AG09319 (cell line): ENCODE measurements at places on chromosomes 2 and 18.

DNA sequence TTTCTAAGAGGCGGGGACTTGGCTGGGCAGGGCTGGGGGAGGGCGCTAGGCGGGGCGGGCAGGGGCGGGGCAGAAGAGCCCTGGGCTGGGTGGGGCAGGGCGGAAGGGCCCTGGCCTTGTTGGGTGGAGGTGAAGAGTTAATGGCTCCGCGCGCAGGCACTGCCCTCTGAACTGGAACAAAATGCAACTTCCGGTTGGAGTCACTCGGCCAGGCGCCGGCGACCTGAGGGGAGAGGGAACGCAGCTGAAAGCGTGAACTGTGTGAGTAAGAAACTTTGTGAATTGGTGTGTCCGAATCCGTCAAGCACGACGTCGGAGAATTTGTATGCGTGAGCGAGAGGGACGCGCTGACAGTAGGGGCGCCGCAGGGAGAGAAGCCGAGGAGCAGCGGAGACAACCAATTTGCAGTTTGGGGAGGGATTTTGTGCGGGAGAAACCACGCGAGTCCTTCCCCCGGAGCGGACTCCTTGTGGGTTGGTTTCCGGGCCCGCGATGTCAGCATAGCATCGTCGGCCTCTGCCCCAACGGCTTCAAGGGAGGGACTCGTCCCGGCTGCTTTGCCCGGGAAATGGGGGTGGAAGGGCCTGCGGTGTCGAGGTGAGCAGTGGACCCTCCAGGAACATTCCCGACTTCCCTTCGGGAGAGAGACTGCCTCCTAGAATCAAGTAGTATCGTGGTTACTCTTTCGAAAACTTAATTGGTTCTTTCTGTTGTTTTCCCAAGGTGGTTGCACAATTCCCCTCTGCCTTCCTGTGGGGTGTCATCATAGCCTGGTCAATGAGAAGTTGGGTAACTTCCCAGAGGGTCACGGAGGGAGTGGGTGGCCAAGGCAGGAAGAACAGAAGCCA lies at the start of gene TANK:
TSS of gene TANK (plus strand) at position 203 of the 848 bp plus-strand sequence. CDS start 19,235 bp downstream, outside the sequence.
- peak; percentile 98 for DNase-seq

DNA sequence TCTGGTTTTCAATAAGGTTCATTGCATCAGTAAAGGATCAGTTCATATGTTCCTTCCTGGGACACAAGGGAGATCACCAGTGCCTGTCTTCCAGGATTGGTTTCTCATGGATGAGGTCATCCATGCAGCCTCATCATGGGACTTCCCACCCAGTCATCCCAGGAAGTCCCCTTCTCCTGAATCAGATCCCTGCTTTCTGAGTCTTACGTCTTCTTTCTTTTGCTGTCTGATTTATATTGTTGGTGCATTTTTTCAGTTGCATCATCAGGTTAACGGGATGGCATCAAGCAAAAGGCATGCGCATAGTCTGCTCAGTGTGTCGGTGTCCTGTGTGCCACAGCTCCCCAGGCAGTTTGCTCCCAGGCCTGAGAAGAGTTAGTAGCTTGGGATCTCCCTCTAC lies 105.9 kb downstream of the SOX11 start:
- no peak for DNase-seq

DNA sequence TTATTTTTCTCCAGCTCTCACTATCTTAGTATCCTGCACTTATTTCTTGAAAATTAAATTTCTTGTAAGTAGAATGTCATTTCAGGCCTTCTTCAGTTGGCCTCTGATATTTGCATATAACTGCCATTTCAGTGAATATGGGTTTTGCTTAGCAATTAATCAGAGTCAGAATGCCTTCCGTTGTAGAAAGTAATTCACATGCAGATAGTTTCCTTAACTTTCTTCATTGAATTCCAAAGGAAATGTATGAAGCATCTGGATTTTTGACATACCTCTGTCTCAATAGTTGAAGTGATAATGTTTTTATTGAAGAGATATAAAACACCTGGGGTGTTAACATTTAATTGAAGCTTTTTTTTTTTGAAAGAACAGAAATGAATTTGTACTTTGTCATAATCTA lies 914.1 kb upstream of the NXPH2 start:
- DNase-seq, result no peak

DNA sequence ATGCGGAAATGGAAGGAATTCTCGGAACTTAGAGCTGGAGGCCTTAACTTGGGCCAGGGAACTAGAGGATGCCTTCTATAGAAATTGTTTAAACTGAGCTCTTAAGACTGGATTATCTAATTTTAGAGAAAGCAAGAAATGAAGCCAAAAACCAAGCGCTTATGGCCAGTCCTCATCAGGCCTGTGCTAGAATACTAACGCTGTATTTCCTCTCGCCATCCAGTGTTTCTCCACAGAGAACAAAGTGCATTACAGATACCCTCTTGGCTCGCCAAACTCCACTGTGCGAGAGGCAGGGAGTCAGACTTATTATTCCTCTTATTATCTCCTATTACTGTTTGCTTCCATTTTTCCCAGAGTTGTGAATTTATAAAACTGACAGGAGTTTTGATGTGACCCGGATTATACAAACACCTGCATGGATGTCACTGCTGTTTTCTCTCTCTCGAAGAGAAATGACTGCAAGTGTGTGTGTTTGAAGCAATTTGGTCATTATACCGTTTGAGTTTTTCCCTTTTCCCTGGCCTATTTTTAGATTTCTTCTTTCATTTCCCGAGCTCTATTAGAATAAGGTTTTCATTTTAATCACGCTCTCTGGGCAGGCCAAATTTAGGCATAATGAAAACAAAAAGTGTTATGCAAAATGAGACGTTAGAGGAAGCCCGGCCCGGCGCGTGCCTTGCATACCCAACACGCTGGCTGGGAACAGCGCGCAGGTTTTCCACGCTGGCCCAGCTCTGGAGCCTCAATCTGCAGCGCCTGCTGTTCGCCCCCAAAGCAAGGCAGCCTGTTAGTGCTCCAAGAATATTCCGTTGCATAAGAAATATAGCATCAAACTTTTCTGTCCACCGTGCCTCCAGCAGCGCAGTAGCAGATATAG lies 103.3 kb downstream of the ALK start:
- no peak for DNase-seq

GRCh38 chr2:156064540-156064939 lies 268.0 kb downstream of the NR4A2 start:
- no peak for DNase-seq

GRCh38 chr2:55133467-55134315 lies 83.4 kb upstream of the RTN4 start:
- DNase-seq, result peak; percentile 88

- DNase-seq, result no peak
These were observed 45.5 kb downstream of the OSR1 start for GRCh38 chr2:19312949-19313348.

- DNase-seq, result no peak
These were observed 159.0 kb upstream of the TRIB2 start for GRCh38 chr2:12557688-12558087.

DNA sequence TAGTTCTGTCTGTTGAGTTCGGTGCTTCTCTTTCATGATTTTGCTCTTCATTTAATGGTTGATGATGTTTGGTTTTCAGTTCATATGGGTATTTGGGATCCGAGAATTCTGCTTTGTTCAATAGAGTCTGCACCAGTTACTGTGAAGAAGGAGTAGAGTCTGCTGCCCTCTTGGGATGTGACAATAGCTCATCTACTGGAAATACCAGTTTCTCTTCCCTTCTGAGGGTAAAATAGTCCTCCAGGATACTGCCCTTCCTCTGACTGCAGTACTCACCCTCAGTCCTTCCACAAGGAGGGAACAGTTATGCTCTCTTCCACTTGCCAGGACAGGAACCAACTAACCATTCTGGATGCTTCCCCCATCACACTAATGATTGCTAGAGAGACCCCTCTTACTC lies 12.5 kb upstream of the TNFAIP6 start:
- no peak for DNase-seq

GRCh38 chr18:79934311-79935097 lies 16.9 kb downstream of the SLC66A2 start:
- DNase-seq, result no peak

DNA sequence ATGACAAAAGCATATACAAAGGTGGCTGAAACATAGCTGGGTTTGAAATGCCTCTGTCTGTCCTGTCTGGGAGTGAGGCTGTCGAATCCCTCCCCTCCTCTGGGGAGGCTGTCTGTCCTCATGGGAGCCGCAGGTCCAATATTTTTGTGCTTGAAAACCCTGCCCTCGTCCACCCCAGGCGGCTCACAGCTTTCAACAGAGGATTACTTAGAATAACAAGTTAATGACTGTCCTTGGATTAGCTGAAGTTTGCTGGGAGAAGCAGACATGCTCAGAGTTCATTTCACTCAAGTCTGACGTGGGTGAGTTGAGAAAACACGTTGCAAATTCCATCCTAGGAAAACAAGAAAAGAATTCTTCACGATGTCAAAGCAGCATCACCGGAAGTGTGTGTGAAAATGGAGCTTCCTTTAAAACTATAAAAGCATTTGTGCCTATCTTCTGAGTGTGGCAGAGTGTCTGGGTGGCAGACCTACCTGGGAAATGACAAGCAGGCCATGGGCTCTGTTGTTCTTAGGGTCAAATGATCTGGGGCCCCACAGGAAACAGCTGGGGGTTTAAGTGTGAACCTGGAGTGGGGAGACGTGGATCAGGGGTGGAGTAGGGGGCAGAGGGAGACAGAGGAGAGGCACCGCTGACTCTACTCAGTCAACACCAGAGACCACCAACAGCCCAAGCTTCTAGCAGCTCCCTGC lies 77.1 kb downstream of the DDX1 start:
- DNase-seq, result no peak

- no peak for DNase-seq
These were observed 891.1 kb downstream of the CPS1 start for GRCh38 chr2:211447548-211447947.

DNA sequence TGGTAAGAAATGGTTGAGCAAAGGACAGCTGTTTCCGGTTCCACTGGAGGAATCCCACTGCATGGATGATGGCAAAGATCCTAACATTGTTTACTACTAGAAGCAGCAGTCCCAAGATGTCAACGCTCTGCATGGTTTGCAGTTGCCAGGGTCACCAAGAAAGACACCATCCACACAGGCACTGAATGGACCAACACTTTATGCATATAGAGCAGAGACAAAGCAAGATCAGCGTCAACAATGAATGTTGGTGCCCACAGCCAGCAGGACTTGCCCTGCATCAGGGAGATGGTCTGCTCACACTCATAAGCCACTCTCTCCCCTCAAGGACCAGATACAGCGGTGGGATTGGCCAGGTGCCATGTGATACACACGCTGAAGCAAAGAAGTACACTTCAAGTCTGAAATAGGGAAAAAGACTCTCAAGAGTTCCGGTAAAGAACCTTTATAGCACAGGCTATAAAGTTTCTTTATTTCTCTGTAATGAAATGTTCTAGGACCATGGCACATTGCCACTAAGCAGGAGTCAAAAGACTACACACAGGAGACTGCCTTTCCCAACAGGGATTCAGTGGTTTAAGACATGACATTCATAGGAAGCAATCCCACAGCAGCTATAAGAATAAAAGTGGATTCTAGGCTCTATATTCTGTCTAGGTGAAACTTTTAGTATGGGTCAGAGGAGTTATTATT lies 133.2 kb upstream of the EPHA4 start:
- DNase-seq, result no peak

- no peak for DNase-seq
These were observed 50.5 kb upstream of the SULT1C3 start for GRCh38 chr2:108189316-108189715.

GRCh38 chr2:134736167-134736880 lies 17.5 kb upstream of the TMEM163 start:
- no peak for DNase-seq

- DNase-seq, result no peak
These were observed 200.3 kb downstream of the FBXO15 start for GRCh38 chr18:73947180-73947921.

- DNase-seq, result no peak
These were observed 24.2 kb downstream of the ITGB1BP1 start for GRCh38 chr2:9398881-9399780.

DNA sequence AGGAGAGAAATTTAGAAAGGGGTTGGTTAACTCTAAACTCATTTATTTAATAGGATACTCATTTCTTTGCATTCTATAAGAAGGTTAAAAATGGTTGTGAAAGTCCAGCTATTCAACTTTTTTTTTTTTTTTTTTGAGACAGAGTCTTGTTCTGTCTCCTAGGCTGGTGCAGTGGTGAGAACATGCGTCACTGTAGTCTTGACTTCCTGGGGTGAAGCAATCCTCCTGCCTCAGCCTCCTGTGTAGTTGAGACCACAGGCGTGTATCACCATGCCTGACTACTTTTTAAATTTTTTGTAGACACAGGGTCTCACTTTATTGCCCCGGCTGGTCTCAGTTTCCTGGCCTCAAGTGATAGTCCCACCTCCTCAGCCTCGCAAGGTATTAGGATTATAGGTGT lies 11.9 kb downstream of the ELP2 start:
- DNase-seq, result no peak

DNA sequence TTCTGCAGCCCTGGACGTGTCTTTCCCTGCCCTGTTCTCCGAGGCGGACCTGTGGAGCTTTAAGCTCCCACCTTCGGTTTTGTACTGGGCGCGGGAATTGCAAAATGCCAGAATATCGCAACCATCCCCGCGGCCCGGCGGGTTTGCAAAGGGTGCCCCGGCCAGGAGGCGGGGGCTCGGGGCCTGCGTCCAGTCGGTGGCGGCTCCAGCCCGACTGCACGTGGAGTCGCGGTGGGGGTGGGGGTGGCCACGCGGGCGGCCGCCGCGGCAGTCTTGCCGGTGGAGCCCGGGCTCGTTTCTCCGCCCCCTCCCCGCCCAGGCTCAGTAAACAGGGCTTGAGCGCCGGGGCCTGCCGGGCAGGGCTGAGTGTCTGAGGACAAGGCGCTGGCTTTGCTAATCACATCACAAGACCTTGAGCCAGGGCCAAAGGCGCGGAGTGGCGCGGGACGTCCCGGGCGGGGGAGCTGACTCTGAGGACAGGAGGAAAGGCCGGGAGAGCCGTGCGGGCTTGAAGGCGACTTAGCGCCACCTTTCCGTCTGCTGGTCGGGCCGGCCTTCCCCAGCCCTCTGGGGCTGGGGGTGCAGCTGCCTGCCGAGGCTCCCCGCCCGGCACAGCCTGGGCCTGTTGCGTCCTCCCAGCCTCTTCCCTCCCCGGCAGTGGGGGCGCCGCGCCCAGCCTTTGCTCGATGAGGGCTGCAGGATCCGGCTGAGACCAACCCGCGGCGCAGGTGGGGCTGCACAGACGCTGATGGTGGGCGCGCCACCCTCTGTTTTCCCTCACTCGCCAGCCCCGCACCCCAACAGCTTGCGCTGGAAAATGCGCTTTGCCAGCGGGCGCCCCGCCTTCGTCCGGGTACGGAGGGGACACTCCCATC lies 786 bp upstream of the ZFP36L2 start:
- DNase-seq, result no peak

GRCh38 chr2:177272765-177273164 lies 8.2 kb upstream of the NFE2L2 start:
- DNase-seq, result no peak

GRCh38 chr2:11572996-11573395 lies 39.2 kb downstream of the GREB1 start:
- no peak for DNase-seq

- no peak for DNase-seq
These were observed 5.4 kb downstream of the HS6ST1 start for GRCh38 chr2:128313091-128313836.

DNA sequence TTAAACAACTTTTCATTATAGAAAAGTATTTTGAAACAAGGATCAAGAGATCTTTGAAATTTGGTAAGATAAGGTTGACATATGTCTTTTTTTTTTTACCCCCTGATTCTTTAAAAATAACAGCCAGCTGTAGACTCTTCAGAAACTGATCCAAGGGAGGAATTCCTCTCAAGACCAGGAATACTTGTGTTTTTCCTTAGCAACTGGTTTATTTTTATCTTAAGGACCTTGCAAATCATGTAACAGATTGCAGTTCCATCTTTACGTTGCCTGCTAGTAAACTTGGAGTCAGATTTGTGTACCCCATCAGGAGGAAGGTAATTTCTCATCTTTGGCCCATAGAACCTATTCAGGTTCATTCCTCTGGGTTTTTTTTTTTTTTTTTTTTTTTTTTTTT lies 71.6 kb downstream of the BOLA3 start:
- no peak for DNase-seq
